Glomerular endothelial cell (primary cell): ENCODE measurements at places on chromosomes 13 and 19. TPM values are rescaled to one million over a fixed set of nuclear protein-coding genes. Genes with fewer than 3 reads are reported as not detected.

Gene MBD3L3
- not detected in 2 replicates for total RNA-seq

Gene TMPRSS9
- not detected in 2 replicates for total RNA-seq

GRCh38 chr13:26816881-26817280 lies 56.3 kb upstream of the GPR12 start:
- DNase-seq: no peak

DNA sequence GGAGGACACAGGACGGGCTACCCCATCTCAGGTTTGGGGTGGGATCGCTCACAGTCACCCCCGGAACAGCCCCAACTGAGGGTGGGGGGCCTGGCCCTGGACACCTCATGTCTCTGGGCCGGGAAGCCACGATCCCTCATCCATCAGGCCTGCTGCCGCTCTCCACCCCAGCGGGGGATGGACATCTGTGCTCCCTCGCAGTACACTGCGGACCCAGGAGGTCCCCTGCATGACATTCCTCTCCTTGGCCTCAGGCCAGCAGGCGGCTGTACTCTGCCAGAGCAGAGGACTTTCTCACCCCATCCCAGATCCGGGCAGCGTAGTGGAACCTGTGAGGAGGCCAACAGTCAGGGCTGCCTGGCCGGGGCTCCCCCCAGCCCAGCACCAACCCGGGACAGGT lies 15.5 kb downstream of the IRGC start:
- no peak for DNase-seq

DNA sequence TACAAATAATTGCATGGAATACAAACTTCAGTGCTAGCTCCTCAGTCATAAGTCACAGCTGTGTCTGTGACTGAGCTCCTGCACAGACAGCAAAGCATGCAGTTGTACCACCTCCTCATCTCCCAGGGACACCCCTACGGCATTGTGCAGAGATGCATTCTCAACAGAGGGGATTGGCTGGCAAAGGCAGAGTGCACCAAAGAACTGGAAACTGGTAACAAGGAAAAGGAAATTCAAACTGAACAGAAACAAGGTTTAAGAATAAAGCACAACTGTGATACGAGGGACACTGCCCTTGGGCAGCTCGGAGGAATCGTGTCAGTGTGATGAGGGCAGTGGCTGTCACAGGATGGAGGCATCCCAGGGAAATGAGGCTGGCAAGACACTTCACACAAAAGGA lies 126.1 kb upstream of the SOX1 start:
- DNase-seq: no peak

- no peak for DNase-seq
Measured at GRCh38 chr13:45108716-45109101, 11.6 kb upstream of the GTF2F2 start.

GRCh38 chr19:18682807-18683108 lies 722 bp upstream of the CRTC1 start:
- no peak for DNase-seq

Gene NLRP4
- total RNA-seq: not detected in 2 replicates

- no peak for DNase-seq
Measured at GRCh38 chr13:56393549-56393948, 747.2 kb upstream of the PRR20A start.

GRCh38 chr13:89363144-89363543 lies 1692.0 kb downstream of the SLITRK5 start:
- DNase-seq: no peak
